ENCODE measurements at places on chromosomes 16 and 17. TPM values are rescaled to one million over a fixed set of nuclear protein-coding genes. Genes with fewer than 3 reads are reported as not detected.

DNA sequence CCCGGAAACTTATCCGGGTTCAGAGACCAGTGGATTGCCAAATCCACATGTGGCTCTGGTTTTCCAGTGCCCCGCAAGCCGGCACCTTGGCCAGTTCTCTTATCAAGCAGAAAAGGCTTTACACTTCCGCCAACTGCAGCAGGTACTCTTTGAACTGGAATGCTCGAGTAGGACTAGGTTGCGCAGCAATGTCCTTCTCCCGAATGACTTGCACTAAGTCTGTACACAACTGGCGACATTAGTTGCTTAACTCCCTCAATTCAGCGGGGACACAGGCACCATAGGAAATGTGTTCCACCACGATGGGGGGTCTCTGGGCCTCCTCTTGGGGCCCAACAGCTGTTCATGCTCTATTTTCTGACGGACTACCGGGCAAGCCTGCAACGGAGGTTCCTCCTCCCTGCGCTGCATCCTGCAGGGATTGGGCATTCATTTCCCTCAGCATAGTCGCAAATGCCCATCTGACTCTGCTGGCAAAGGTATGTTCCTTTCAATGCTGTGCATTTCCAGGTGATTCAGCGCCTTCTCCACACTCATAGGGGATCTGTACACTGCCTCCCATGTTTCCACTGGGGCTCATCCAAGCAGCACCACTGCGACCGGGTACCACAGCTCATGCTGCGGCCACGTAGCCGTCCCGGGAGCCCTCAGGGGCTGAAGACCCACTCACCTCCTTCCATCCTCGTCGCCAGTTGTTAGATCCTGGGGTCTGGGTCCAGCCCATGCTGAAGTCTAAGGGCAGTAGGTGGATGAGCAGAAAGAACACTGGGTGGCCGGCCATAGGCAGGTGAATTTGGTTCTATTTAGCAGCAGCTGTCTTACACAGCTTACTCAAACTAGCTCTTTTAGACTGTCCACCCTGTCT lies 34.2 kb upstream of the APPBP2 start:
- no peaks in the 10 kb centered on the region for H3K36me3 ChIP-seq
- no peak for DNase-seq
- H3K27ac ChIP-seq: no peak overlapping the region
- no peak overlapping the region for H3K4me3 ChIP-seq
- H3K4me1 ChIP-seq: no peaks in the 10 kb centered on the region
- H3K27me3 ChIP-seq: no peaks in the 10 kb centered on the region

C16orf92 gene
- total RNA-seq: not detected

- no peak for DNase-seq
- H3K4me1 ChIP-seq: no peaks in the 10 kb centered on the region
- no peak overlapping the region for H3K27ac ChIP-seq
- H3K27me3 ChIP-seq: no peaks in the 10 kb centered on the region
- H3K36me3 ChIP-seq: no peaks in the 10 kb centered on the region
Measured at GRCh38 chr17:61805399-61805798, 57.9 kb downstream of the BRIP1 start.

DNA sequence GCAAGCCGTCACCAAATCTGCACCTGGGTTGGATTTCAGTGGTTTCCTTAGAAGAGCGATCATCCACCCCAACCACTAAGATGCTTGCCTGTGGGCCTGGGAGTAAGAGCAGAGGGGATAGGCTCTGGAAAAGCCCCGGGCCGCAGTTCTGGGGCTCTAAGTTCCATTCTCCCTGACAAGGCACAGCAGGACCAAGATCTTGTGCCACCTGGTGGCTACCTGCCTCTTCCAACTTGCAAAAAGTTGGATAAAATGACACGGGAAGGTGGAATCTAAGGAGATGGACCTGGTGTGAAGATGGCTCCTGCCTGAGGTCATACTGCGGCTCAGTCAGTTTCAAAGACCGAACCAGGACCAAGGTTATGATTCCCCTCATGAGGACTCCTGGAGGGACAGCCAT lies 42.3 kb downstream of the ABCC12 start:
- peaks cover 4% of the 10 kb centered on the region for H3K4me1 ChIP-seq
- no peak for DNase-seq
- no peak overlapping the region for H3K27ac ChIP-seq
- H3K36me3 ChIP-seq: no peaks in the 10 kb centered on the region

KRT16 gene
- not detected for total RNA-seq

DNA sequence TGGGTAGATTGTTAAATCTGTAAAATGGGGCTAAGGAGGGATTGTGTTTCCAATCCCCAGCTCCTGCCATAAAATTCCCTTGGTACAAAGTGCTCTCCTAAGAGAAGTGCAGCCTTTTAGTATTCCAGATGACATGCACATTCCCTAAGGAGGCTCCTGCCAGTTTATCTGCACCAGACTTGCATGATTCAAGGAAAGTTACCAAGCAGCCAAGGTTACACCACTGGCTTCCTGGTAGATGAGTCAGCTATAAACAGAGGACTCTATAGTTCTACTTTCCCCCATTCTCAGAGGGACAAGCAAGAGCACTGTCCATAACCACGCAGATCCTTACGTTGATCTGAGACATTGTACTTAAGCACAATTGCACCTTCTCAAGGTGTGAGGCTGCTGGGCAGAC lies 1.9 kb downstream of the CALB2 start:
- H3K36me3 ChIP-seq: no peaks in the 10 kb centered on the region
- H3K4me3 ChIP-seq: no peak overlapping the region

GRCh38 chr17:41977991-41978390 lies 11.4 kb downstream of the CNP start:
- H3K36me3 ChIP-seq: peaks cover 80% of the 10 kb centered on the region
- no peaks in the 10 kb centered on the region for H3K27me3 ChIP-seq
- H3K27ac ChIP-seq: no peak overlapping the region
- peaks cover 38% of the 10 kb centered on the region for H3K4me1 ChIP-seq
- no peak for DNase-seq

GRCh38 chr17:76179496-76180467 lies 38.7 kb upstream of the FOXJ1 start:
- H3K27me3 ChIP-seq: no peaks in the 10 kb centered on the region
- H3K4me3 ChIP-seq: no peak overlapping the region
- no peaks in the 10 kb centered on the region for H3K36me3 ChIP-seq
- no peak for DNase-seq

DNA sequence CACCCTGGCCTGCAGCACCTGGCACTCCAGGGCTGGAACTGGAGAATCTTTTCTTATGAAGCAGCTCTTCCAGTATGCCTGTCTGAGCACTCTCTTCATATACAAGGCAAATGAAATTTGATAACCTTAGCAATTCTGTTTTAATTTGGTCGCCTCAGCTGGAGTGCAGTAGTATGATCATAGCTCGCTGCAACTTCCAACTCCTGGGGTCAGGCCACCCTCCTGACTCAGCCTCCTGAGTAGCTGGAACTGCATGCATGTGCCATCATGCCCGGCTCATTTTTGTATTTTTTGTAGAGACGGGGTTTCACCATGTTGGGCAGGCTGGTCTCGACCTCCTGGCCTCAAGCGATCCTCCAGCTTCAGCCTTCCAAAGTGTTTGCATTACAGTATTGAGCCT lies 140.8 kb upstream of the CHMP6 start:
- H3K36me3 ChIP-seq: peaks cover 12% of the 10 kb centered on the region
- no peaks in the 10 kb centered on the region for H3K4me1 ChIP-seq
- H3K27ac ChIP-seq: no peak overlapping the region
- no peaks in the 10 kb centered on the region for H3K27me3 ChIP-seq
- no peak overlapping the region for H3K4me3 ChIP-seq
- DNase-seq: no peak

GRCh38 chr16:68062910-68063393 lies 22.2 kb upstream of the NFATC3 start:
- H3K27ac ChIP-seq: no peak overlapping the region
- H3K36me3 ChIP-seq: peaks cover 7% of the 10 kb centered on the region
- H3K4me1 ChIP-seq: peaks cover 21% of the 10 kb centered on the region
- H3K27me3 ChIP-seq: no peaks in the 10 kb centered on the region
- no peak for DNase-seq

CSH1 gene
- total RNA-seq: not detected

DNA sequence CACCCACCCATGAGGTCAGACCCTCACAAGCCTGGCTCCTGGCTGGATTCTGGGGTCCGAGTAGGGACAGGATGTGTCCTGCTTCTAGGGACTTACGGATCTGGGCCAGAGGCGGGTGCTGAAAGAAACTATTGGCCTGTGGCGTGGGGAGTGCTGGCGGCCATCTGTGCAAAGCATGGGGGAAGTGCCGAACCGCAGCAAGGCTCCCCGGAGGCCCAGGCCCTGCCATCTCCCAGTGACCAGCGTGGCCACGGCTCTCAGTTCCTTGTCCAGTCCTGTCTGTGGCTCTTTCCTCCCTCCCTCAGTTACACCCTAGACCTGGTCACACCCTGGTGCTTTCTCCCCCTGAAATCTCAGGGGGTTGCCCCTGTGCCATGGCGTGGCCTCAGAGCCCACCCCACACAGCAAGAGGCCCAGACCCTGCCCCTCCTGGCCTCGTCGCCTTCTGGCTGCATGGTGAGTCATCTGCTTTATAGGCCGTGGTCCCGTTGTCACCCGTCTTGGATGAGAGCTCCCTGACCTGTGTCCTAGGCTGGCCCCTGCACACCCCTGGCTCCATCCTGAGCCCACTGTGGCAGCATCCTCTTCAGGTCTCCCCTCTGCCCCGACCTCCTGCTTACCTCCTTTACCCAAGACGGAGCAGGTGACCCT lies 54.5 kb downstream of the PRMT7 start:
- H3K27me3 ChIP-seq: no peaks in the 10 kb centered on the region
- no peak overlapping the region for H3K27ac ChIP-seq
